ENCODE measurements at places on chromosomes 5 and 9.

DNA sequence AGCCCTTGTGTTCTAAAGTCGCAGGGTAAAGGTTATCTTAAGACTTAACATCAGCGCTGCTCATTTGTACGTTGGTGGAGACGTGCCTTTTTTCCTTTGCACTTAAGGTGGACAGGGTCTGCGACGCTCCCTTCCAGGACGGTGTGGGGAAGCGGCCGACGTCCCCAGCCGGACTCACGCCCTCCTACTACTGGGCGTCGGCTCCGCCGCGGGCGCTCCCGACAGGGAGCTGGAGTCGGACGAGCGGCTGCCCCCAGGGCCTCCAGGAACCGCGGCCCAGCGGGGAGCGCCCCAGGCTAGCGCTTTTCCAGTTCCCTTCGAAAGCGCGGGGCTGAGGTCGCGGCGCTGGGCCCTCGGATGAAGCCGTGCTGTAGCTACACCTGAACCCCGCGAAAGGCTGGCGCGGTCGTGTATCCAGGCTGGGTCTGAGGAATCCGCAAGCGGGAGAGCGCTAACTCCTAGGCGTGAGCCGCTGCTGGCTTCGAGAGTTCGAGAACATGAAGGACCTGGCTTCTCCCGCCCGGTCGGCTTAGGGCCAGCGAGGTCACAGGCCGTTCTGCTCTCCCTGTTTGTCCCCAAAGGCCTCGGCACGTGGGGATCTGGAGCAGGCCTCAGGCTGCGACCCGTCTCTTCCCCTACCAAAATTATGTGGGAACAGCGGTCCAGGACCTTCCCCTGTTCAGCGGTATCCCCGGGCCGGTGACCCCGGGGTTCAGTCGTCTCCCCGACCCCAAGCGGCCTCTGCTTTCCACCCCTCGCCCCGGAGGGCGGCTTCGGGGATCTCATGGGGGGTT, 3.8 kb upstream of the DMRT3 start:
- DNase-seq: no peak

- no peak for DNase-seq
Observed at GRCh38 chr5:18686253-18686652, 1052.0 kb downstream of the TAF11L14 start.

GRCh38 chr9:128244837-128245231, 31.0 kb downstream of the GOLGA2 start:
- no peak for DNase-seq

- no peak for DNase-seq
Observed at GRCh38 chr9:81653240-81653639, 36.1 kb downstream of the TLE1 start.

GRCh38 chr9:113851873-113852272, 24.2 kb upstream of the ZNF618 start:
- DNase-seq: no peak
